NCI-H748 treated with DMSO at 0.1 percent for 48 hours (cell line): ENCODE measurements at places on chromosomes 11 and 22.

- DNase-seq, result no peak
Observed at GRCh38 chr11:79363861-79364378, 76.9 kb downstream of the TENM4 start.

DNA sequence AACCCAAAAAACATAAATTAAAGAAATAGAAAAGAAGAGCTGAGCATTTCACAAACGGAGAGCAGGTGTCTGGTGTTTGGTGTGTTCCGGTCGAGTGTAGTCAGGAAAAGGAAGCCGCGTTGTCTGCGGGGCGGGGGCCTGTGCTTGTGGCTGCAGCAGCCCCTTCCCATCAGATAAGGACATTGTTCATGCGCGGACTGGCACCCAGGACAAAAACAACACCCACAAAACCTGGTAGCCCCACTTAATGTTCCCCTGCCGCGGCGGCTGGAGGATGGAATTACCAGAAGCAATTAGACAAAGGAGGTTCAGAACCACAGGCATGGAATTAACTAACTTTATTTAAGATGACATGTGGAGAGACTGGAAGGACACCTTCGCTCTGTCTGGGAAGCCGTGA is 29.9 kb downstream of the KRTAP5-5 start:
- no peak for DNase-seq

- DNase-seq, result no peak
Observed at GRCh38 chr11:94885133-94885532, 88.2 kb downstream of the CWC15 start.

GRCh38 chr11:110311783-110312579 is 15.6 kb upstream of the RDX start:
- DNase-seq, result no peak

GRCh38 chr11:134905928-134906327 is 493.9 kb upstream of the B3GAT1 start:
- DNase-seq, result no peak

DNA sequence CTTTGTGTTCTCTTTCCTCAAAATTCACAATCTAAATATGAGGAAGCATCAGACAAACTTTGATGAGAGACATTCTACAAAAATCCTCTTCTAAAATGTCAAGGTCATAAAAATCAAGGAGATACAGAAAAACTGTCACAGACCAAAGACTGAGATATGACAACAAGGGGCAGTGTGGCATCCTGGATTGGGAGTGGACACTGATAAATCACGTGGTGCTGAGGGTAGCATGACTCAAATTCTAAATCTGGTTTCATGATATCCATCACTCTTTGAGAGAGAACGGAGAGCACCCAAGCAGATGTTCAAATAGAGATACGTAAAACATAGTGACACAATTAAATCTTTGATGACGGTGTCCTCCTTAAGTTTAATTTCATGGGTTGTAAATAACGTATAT is 13.0 kb upstream of the CARD18 start:
- DNase-seq, result no peak

- DNase-seq, result no peak
Observed at GRCh38 chr11:35424157-35424940, 5.0 kb upstream of the SLC1A2 start.

DNA sequence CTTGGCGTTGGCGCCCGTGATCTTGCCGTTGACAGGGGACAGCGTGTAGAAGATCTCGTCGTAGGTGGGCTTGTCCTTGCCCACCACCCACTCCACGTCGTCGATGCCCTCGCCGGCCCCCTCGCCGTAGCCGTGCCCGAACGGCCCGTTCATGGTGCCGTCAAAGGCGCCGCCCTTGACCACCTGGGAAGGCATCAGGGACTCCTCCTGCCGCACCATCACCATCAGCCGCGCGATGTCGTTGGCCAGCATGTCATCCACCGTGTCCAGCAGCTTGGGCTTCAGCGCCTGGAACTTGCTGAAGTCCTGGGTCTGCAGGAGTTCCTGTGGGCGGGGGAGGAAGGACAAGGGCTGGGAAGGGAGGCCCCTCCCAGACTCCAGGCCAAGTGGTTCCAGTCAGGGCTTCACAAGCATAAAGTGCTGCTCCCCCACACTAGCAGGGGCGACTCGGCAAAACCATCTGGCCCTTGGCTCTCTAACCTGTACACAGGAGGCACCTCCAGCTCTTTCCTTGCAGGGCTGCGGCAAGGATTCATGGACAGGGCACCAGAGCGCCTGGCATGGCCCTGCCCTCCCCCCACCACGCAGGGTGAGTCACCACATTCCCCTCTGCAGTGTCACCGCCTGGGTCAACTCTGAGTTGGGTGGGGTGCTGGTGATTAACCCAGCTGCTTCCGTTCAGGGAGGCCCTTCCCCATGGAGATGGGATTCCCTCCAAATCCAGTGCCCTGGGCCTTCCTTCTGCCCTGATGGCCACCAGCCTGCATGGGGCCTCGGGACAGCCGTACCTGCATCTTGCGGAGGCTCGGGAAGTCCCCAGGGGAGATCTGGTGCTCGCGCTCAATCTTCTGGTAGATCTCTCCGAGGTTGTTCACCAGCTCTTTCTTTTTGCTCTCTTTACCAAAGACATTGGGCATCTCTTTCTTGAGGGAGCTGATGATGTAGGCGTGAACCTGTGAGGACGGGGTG is 10.4 kb upstream of the CDC42BPG start:
- no peak for DNase-seq

DNA sequence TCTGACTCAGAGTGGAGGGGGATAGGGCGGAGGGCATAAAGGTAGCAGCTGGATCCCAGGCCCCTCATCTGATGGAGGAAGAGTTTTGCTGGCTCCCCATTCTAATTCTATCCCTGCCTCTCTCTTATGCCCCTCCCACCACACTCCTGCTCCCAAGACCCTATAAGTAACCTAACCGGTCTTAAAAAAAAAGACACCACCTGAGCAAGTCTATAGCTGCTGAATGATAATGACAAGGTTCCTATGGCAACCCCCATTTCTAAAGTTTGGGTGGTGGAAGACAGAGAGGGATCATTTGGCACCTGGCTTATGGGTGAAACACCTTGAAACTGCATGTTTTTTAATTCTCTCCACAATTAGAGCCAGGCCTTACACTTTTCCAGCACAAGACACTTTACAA is 69.6 kb downstream of the LARGE1 start:
- DNase-seq, result no peak

DNA sequence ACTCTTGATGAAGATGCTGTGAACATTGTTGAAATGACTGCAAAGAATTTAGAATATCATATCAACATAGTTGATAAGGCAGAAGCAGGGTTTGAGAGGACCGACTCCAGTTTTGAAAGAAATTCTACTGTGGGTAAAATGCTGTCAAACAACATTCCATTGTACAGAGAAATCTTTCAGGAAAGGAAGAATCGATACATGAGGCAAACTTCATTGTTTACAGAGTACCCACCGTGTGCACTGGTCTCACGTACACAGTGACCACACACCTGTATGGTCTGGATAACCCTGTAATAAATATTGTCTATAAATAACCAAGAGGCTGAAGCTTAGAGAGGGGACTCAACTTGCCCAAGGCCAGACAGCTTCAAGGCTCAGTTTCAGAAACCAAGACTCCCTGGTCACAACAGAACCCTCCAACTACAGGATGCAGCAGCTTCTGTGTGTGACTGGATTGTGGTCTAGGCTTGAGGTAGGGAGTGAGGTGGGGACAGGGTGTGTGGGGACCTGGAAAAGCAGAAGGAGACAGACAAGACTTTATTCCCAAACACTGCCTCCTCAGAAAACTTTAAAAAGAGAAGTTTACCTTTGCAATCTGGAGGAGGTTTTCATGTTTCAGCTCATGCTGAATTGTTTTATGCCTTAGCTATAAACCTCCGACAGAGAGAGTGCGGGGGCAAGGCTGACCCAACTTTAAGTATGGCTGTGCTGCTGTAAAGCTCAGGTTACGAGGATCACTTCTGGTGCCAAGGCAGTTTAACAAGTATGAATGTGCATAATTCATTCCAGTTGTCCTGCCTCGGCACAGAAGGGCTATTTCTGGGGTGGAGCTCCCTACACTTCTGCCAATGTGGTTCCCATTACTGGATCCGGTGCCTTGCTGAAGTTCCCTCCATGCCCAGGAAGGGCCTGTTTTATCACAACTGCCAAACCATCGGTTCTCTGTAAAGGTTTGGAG is 372.6 kb upstream of the NARS2 start:
- DNase-seq, result no peak

- no peak for DNase-seq
Observed at GRCh38 chr11:123357990-123358827, 71.9 kb upstream of the GRAMD1B start.

- no peak for DNase-seq
Observed at GRCh38 chr11:37105427-37105826, 507.4 kb upstream of the RAG2 start.

DNA sequence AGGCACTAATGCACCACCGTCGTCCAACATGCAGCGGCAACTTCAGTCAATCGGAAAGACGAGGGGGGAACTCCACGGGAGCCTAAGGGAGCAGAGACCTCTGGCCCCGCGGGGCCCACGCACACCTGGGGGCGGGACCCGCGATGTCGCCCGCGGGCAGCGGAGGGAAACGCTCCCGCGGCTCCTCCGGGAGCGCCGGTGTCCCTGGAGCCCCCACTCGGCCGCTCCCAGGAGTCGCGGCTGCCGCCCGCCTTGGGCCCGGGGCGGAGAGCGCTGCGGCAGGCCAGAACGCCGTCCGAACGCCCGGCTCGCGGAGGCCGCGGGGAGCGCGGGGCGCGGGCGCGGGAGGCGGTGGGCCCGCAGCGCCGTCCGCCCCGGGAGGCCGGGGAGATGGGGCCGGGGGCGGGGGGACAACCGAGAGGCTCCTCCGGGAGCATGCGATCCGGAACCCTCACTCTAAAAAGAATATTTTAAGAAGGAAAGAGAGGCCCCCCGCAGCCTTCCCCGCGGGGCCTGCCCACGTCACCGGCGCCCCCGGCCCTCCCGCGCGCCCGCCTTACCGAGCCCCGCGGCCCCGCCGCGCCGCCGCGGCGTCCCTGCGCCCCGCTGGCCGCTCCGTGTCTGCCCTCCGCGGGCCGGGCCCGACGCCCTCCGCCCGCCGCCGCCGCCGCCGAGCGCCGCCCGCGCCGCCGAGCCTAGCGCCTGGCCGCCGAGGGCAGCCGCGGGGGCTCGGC is 86.6 kb upstream of the ARHGAP32 start:
- no peak for DNase-seq

DNA sequence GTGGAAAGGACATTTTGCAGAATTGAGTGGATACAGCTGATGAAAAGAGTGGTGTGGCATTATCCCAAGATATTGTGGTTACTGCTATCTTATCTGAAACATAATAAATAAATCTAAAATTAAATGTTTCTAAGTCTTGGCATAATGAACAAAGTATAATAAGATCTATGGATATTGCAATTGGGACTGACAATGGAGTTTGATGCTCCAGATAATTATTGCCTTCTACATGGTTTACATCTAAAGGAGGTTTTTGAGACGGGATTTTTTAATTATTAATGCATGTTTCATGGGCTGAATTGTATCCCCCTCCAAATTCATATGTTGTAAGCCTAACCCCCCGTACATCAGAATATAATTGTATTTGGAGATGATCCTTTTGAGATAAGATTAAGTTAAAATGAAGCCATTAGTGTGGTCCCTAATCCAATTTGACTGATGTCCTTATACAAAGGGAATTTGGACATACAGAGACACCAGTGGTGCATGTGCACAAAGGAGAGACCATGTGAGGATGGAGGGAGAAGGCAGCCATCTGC is 198.5 kb downstream of the MSANTD4 start:
- DNase-seq, result no peak

DNA sequence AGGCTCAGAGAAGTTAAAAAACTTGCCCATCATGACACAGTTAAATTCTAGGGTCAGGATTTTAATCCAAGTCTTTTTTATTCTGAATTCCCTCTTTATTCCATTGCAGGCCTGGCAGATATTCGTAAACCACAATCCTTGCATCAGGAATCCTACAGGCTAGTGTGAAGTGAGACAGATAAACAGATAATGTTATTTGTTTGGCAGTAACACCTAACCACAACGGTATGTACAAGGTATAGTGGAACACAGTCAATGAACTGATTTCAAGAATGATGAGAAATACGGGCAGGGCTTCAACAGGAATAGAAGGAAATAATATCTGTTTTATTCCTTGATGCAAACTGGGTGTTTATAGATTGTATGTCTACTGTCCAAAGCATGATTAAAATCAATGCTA is 32.0 kb upstream of the NARS2 start:
- no peak for DNase-seq

- DNase-seq, result no peak
Observed at GRCh38 chr11:70631624-70632047, 233.3 kb downstream of the CTTN start.

DNA sequence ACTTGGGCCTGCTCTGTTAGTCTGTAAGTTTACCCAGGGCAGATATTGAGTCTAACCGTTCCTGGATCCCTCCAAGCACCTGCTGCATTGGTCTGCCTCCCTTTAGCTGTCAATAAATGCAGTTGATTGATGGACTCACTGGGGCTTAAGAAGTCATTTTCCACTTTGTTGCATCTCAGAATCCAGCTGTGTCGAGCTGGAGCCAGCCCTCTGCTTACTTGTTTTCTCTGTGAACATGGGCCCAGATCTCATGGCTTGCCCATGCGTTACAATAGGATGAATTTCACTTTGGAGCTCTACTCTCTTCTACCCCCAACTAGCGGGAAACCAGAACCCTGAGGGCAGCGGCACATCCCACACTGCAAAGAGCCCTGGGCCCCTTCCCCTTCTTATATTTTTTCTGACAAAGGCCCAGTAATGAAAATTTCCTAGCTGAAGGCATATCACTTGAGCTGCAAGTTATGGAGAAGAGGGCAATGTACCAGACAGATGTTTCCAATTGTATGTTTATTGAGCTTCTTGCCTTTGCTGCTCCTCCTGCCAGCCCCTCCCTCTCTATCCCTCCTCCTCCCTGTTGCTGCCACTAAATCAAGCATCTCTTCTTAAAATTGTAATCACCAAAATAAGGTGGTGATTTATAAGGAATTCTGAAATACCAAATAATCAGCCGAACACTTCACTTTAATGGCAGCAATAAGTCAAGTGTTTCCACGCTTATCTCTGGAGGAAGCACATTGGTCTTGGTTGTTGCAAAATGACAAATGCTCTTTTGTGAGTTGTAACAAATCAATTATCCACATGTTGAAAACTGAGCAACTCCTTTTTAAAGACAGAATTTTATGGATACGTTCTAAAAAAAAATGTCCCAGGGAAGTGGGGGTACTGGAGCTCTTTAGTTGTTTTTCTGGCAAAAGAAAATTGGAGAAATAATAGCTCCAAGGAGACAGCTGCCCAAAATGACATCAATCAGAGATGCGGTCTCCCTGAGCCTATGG is 212.3 kb upstream of the ZBED5 start:
- no peak for DNase-seq

DNA sequence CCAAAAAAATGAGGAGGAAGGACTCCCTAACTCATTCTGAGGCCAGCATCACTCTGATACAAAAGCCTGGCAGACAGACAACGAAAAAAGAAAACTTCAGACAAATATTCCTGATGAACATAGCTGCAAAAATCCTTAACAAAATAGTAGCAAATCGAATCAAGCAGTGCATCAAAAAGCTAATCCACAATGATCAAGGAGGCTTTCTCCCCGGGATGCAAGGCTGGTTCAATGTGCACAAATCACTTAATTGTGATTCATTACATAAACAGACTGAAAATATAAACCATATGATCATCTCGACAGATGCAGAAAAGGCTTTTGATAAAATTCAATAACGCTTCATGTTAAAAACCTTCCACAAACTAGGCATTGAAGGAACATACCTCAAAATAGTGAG is 16.4 kb downstream of the MTMR2 start:
- no peak for DNase-seq
